ENCODE measurements at places on chromosomes 4 and X.

- no peak for DNase-seq
These were observed 2044.5 kb upstream of the AGA start for GRCh38 chr4:179486570-179487335.

DNA sequence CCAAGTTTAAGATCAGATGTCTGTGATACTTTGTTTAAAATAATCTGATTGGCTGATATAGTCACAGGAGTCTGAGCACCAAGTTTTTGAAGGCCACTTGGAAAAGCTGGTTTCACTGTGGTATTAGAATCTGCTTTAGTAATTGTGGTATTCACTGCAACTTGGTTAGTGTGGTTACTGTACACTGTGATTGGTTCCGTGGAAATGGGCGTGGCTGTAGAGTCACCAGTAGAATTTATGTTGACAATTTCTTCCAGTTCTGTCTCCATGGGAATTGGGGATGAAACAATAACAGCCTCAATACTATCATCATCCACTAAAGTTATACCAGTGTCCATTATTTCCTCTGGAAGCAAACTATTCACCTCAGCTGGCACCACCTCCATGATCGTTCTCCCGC, 26.2 kb downstream of the LIN54 start:
- no peak for DNase-seq

DNA sequence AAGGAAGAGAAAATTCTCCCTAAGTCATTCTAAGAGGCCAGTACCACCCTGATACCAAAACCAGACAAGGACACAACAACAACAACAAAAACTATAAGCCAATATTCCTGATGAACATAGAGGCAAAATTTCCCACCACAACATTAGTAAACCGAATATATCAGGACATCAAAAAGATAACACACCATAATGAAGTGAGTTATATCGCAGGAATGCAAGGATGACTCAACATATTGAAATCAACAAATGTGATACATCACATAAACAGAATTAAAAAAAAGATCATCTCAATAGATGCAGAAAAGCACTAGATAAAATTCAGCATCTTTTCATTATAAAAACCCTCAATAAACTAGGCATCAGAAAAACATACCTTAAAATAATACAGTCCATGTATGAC, 1844.4 kb upstream of the PCDH10 start:
- no peak for DNase-seq

- DNase-seq, result no peak
These were observed 882.2 kb downstream of the STIM2 start for GRCh38 chr4:27742816-27743215.

DNA sequence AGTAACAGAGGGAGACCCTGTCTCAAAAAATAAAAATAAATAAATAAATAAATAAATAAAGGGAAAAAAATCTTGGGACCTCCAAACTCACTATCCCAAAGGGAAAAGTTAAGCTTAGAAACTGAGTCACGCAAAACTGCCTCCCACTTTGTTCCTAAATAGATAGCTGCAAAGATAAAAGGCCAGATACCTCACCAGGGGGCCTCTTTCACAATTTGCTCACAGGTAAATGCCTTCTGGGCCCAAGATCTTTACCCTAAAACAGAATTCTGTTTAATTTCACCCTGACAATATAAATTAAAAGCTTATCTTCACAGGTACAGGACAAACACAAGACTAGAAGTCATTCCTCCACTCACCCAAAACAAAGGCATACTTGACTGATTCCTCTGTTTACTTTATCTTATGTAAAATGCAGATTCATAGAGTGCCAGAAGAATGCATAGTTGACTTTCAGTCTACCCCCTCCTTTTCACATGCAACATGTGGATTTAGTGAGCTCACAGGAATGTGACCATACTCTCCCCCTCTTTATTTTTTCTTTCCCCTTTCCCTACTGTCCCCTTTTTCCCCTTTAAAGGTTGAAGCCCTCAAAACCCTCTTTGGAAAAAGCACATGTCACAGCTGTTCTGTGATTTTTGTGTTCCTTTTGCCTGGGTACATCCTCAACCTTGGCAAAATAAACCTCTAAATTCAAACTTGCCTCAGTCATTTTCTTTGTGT, 23.4 kb downstream of the ELF2 start:
- no peak for DNase-seq

GRCh38 chr4:17534705-17535104, 19.7 kb downstream of the CLRN2 start:
- no peak for DNase-seq

GRCh38 chr4:144955104-144955503, 142.9 kb downstream of the ANAPC10 start:
- DNase-seq, result no peak

- DNase-seq, result no peak
These were observed 231.0 kb upstream of the PCDH10 start for GRCh38 chr4:132918096-132918495.

GRCh38 chrX:123263747-123264146, 79.7 kb downstream of the GRIA3 start:
- DNase-seq, result no peak

- no peak for DNase-seq
These were observed 171.5 kb upstream of the VEGFC start for GRCh38 chr4:176964116-176964691.

DNA sequence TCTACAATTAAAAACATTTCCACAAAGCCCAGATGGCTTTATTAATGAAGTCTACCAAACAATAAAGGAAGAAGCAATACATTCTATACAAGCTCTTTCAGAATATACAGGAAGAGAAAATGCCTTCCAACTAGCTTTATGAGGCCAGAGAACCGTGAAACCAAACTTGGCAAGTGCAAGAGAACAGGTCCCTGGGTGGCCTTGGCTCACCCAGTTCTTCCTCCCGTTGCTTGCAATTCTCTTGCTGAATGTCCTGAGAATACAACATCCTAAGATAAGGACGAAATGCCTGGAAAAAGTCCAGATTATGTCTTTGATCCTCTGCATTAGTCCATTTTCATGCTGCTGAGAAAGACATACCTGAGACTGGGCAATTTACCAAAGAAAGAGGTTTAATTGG, 204.9 kb downstream of the MAD2L1 start:
- DNase-seq, result no peak

GRCh38 chr4:163815776-163816175, 321.3 kb downstream of the TMA16 start:
- no peak for DNase-seq

- DNase-seq, result no peak
These were observed 12.5 kb upstream of the RAB28 start for GRCh38 chr4:13496605-13497004.

- no peak for DNase-seq
These were observed 98.1 kb upstream of the EGFL6 start for GRCh38 chrX:13471269-13471668.

GRCh38 chr4:53963781-53964180, 100.6 kb downstream of the CHIC2 start:
- no peak for DNase-seq

DNA sequence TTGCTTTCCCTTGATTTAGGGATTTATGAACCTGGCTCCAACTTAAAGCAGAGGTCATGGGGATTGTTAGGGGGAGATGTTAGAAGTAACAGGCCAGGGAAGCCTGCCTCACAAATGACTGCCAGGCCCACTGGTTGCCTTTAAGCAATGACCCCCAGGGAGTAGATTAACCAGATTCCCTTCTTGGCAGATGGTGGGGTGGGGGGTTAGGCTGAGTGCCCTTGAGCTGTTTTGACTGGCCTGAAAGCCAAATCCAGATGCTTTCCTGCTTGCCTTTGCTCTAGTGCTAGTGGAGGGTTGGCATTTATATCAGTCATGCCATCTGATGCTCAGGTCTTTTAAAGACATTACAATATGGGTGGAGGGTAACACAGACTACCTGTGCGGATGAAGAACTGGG, 128.1 kb downstream of the TMEM164 start:
- no peak for DNase-seq

GRCh38 chrX:68186552-68187262, 246.6 kb downstream of the OPHN1 start:
- no peak for DNase-seq

- DNase-seq, result no peak
These were observed 86.4 kb downstream of the SHISA3 start for GRCh38 chr4:42483426-42484379.

DNA sequence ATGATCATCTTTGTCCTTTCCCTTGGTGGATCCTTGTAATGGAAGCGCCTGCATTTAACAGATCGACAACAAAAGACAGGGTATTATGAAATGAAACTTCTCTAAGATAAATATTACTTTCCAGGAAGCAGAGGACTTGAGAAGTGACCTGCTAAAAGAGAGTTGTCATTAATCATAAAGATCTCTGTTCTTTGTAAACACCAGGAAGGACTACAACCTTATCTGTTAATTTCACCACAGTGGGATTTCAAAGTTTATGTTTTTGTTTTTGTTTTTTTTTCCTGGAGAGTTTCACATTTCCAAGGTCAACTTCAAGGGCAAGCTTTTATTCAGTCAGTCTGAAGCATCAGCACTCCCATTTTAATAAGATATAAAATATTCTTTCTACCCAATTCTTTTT, 170.9 kb downstream of the RCHY1 start:
- no peak for DNase-seq

GRCh38 chr4:185534511-185534865, 819 bp downstream of the PDLIM3 start:
- DNase-seq, result no peak

DNA sequence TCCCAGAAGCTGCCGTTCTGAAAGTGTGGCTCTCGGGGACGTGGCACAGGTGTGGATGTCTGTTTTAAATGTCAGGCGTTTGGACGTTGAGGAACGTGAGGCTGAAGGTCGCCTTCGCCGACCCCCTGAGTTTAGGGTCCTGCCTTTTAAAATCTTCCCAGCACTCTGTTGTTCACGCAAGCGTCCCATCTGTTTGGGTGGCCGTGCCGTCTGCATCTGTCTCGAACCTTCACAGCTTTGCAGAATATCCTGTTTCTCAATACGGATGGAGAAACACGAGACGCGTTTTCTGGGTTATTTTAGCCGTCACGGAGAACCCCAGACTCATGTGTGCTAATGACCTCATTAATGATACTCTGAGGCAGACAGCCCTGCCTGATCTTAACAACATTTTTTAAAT, 31.5 kb downstream of the SHOX start:
- no peak for DNase-seq

GRCh38 chrX:49844611-49845010, 15.5 kb downstream of the PAGE4 start:
- DNase-seq, result no peak

- no peak for DNase-seq
These were observed 43.9 kb downstream of the C4orf50 start for GRCh38 chr4:5974321-5974720.

GRCh38 chrX:7219153-7219705, 71.3 kb upstream of the PUDP start:
- no peak for DNase-seq
